Activated T-cell treated with anti-CD3 and anti-CD28 coated beads for 24 hours (primary cell): ENCODE measurements at places on chromosomes 5 and 9.

DNA sequence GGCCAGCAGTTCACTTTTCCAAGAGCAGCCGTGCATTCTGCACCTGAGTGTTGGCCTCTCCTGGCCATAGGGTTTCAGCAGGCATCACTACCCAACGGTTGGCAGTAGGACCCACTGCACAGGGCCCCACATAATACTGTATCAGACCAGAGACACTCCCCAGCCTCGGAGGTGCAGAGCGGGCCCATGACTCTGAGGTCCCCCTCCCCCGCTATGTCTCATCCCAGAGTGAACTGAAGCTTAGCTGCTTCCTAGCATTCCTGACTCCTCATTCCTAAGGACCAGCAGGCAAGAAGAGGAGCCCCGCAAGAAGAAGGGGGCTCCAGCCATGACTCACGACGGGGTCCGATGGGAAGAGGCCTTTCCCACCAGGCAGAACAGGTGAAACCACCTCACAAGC, 67.2 kb downstream of the CAMSAP1 start:
- no peak for DNase-seq

DNA sequence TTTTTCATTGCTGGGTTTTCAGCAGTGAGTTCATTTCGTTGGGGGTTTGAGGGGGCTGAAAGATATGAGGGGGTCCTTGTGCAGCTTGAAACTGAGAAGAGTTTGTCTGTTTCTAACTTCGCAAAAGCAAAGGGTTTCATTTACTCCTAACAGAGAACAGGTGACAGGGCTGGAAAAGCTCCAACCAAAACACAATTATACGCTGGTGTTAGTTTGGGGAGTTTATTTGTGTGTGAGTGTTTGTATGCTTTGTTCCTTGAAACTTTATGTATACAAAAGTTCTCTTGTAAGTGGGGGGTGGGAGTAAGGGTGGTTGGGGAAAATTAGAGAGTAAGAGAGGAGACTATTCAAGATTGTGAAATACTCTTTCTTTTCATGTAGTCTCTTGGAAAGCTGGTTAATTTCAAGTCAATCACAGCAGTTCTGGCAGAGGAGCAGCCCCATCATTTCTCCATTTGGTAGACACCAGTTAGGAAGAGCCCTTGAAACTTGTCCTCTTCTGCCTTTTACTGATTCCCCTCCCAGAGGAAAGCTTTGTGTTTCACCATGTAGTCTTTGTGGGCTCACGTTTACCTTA, 881 bp downstream of the TNFAIP8 start:
- DNase-seq: no peak

GRCh38 chr5:52784737-52785136, 3.0 kb upstream of the ITGA1 start:
- no peak for DNase-seq

DNA sequence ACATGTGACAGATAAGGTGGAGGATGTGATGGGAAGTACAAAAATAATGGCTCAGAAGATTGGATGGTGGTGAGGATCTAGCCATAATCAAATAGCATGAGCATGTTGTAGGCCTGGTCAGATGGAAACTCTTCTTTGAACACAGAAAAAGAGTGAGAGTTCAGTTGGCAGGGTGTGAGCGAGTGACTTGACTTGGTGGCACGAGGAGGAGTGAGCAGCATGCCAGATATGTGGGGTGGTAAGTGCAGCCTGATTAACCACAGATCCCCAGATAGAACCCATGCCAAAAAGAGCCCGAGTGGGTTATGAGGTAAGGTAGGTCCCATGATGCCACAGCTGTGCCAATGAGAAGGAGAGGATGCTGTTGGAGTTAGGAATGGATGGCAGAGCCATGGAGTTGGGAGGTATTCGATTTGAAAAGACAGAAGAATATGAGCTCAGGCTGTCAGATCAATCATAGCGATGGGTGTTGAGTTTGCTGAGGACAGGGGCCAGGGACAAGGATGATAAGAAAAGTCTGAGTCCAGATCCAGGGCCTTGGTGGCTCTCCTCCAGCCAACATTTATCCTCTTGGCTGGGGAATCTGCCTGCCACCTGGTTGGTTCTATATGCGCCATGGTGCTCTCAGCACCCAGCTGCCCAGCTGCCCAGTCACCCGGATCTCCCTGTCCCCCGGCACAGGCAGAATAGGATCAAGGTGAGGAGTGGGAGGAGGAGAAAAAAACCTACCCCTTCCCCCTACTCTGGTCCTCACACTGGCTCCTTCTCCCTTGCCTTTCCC, 16.5 kb downstream of the GARNL3 start:
- DNase-seq: no peak

DNA sequence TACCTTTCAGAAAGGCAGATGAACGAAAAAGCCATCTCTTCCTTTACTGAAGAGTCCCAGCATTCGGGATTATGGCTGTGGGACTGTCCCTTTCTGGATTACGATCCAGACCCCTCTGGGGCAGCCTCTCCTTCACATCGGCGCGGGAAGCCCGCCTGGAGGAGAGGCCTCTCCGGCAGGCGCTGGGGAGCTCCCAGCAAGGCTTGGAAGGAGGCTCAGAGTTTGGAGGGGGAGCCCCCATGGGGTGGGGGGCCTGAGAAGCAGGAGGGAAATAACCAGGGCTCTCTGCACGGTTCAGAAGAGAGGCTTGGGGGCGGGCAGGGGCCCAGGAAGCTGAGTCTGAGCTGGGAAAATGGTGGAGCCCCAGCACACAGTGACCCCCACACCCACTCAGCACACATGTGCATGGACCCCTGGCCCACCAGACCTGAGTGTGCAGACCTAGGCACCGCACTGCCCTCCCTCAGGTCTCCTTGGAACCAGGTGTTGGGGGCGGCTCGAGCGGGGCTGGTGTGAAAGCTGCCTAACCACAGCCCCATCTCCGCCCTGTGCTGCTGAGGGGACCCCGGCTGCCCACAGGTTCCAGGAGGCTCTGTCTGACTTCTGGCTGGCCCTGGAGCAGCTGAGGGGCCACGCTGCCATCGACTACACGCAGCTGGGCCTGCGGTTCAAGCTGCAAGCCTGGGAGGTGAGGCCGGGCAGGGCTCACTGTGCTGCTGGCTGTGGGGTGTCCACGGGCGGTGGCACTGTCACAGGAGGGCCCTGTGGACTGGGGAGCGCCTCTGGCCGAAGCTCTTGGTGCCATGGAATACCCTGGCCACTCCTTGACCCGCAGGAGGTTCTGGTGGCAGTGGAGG, 4.5 kb downstream of the NOXA1 start:
- DNase-seq: no peak

GRCh38 chr5:172640822-172641358, at the start of gene NEURL1B:
NEURL1B (plus strand) TSS chr5:172641263; CDS start chr5:172641407, 144 bp downstream.
- peak; percentile 16 for DNase-seq

DNA sequence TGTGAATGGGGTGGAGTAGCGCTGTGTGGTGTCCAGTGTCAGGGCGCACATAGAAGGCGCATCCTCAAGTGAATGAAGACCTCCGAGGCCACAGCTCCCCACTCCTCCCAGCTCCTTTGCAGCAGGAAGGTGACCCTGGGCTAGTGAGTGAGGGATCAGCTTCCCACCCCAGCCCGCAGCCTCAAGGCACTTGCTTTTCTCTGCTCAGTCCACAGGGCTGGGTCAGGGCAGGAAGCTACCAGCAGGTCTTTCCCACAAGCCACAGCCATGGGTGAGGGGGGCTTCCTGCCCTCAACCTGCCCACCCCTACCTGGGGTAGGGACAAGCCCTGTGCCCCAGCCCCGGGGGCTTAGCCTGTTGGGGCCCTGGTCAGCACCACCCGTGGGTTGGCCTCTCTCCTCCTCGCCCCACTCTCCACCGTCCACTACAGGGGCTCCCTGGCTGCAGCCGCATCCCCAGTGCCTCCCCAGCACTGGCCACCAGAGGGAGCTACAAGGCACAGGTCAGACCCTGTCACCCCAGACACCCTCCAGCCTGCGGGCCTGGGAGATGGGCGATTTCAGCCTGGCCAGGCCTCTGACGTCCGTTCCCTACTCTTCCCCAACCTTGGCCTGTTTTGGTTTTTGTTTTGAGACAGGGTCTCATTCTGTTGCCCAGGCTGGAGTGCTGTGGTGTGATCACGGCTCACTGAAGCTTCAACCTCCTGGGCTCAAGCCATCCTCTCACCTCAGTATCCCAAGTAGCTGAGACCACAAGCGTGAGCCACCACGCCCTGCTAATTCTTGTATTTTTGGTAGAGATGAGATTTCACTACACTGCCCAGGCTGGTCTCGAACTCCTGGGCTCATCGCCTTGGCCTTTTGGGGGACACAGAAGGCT, 1.3 kb upstream of the ABCA2 start:
- peak; percentile 60 for DNase-seq
